ENCODE measurements at places on chromosomes 6 and 20.

- DNase-seq: no peak
Measured at GRCh38 chr6:121934451-121934850, 465.0 kb upstream of the HSF2 start.

GRCh38 chr6:151437401-151437800, 14.5 kb downstream of the RMND1 start:
- DNase-seq: no peak

DNA sequence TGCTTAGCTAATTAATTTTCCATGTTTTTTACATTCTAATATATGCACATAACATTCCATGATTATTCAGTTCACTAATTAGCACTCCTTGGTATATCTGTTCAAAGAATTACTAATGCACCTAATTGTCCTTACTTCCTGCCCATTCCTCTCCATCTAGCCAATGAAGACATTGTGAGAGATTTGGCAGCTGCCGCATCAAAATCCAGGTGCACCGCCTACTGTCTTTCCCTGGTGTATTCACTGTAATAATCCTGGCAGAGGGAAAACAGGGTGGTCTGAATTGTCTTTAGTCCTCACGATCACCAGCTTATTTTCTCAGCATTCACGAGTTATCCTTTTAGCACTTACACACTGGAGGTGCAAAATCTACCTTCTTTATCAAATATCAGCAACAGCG, 61.0 kb upstream of the SCGN start:
- DNase-seq: no peak

GRCh38 chr6:11439017-11439420, 98.5 kb upstream of the TMEM170B start:
- no peak for DNase-seq

DNA sequence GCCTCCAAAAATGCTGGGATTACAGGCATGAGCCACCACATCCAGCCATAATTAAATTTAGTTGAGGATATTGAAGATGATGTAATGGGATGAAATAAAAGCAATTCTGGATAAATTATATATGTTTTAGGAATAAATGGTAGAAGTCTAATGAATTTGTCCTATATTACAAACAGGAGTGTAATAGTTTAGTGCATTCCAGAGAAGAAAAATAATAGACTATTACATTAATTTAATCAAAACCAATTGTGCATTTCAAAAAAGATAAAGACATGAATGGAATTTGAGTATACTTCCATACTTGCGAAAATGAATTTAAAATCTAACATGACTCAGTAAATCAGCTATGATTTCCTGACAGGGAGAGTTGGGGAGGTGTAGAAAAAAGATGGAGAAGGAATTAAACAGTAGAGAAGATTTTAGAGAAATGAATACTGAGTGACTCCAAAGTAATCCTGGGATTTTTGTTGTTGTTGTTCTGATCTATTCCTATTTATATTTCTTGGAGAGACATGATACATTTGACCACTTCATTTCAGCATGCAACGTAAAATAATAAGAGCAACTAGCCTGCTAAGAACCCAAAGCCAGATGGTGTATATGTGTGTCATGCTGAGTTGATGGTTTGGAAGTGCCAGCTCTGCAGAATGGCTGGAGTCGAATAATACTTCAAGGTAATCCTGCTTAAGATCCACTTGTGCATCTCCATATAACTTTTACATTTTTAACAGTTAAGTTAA, 67.4 kb downstream of the AIG1 start:
- no peak for DNase-seq

DNA sequence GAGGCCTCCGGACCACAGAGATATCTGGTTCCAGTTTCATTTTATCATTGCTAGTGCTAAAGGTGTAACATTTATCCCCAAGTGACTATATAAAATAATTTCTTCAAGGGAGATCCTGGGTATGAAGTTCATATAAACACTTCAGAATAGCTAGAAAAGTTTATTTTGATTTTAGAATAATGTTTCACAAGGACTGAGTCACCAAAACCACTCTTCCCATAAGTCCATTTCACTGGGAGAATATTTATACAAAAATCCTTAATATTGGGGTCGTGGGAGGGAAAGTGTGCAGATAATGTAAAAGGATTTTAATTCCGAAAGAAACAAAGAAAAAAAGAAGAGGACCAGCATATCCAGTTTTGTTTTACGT, 128.1 kb downstream of the ISM1 start:
- no peak for DNase-seq

GRCh38 chr20:63497946-63498935, 642 bp downstream of the EEF1A2 start:
- DNase-seq: peak; percentile 55

DNA sequence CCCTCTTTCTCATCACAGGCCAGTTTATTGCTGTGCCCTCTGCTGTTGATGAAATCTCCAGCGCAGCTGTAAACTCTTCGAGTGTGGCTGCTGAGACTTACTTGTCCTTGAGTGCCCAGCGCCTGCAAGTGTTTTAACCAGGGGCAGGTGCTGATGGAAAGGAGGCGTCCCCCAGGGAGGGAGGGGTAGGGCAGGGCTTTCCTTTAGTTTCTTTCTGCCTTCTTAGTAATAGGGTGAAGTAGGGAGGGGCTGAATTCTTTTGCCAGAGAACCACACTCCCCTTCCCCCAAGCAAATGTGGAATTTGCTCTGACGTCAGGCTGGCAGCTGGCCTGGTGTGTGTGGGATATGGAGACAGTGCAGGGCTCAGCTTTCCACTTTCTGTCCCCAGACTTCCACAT, 61.2 kb downstream of the IGF2R start:
- peak; percentile 78 for DNase-seq

DNA sequence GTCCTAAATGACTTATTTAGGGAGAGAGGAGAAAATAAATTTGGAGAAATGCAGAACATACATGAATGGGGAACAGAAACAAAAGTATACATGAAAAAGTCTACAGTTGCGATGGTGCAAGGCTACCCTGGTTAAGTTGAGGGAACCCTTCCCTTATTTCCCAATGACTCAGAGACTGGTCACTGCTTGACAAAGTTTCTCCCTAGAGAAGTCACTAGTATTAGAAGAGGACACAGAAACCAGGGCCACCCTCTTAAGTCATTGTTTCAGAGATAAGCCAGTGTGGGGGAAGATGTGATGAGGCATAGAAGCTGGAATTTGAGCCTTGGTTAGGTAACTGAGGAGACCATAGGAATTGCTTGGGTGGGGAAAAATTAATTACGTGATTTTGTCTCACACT, 24.4 kb upstream of the EDN1 start:
- DNase-seq: no peak

- no peak for DNase-seq
Measured at GRCh38 chr20:38843346-38843745, 37.8 kb downstream of the PPP1R16B start.

DNA sequence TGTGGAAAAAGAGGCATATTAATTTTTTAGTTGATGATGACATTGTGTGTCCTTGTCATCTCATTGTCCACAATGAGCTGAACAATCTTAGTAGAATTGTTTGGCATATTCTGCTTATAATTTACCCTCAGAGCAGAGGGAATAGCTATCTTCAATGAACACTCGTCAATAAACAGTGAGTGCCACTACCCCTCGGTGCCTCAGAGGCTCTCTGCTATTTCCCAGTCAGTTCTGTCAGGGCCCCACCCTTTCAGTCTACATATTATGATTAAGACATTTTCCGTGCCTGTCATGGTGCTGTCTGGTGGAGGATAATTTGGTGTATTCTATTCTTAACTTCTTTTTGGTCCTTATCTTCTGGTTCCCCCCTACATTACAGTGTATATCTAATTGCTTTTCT, 31.2 kb downstream of the NUS1 start:
- DNase-seq: no peak

DNA sequence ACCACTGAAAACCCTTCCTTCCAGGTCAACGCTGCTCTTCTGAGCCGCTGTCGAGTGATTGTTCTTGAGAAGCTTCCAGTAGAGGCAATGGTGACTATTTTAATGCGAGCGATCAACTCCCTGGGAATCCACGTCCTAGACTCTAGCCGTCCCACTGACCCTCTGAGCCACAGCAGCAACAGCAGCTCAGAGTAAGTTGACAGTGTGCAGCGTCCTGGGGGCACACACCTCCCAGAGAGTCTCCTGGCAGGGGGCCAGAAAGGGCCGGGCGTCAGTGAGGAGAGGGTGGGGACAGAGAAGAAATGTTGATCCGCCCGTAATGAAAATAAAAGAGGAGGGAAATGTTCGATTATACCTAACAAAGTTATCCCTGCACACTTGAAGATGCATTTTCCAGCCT, 5.0 kb downstream of the WRNIP1 start:
- no peak for DNase-seq

DNA sequence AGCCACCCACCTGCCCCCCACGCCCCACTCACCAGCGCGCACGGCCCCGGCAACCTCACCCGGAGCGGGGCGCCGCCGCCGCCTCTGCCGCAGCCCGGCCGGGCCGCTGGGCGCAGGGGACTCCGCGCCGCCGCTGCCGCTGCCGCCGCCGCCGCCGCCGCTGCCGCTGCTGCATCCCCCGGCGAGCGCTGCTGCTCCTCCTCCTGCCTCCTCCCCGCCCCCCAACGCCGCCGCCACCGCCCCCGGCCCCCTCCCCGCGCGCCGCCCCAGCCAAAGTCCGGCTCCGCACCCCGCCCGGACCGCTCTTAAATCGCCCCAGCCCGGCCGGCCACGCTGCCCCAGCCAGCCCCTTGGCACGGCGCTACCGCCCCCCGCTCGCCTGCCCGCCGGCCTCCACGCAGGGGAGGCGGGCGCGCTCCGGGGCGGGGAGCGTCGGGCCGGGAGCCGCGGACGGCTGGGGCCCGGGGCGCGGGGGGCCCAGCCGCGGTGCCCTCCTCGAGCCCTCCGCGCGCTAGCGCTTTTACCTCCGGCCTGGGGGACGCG, at the start of gene SULF2:
Gene SULF2, minus strand, starts transcription at position 171 of the 543 bp plus-strand sequence. CDS start 28,118 bp downstream, outside the sequence.
- no peak for DNase-seq

DNA sequence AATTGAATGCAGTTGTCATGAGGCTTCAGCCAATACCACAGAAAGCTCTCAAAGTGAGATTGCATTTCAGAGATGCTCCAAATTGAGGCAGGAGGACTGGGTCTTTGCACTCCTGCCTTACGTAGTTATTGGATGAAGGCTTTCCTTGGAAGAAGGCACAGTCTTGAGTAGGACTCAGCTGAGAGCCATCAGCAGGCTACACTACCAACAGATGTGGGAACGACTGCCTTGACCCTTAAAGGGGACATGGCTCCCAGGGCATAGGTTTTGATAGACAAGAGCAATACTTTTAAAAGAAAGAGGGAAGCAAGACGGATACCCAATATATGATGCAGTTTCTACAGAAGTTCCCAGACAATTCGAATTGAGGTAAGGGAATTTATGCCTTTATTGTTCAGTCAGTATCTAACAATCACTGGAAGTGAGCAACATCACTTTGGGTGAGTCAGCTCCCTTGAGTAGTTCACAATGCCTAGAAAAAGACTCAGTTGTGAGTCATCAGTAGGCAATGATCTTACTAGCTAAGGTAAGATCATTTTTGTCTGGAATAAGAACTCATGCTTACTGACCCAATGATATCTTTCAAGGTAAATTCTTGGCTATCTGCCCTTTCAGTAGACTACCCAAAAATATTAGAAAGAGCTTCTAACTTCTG, 390.8 kb downstream of the GJA1 start:
- DNase-seq: peak; percentile 12

- DNase-seq: no peak
Measured at GRCh38 chr6:137852346-137852745, 14.7 kb upstream of the TNFAIP3 start.

DNA sequence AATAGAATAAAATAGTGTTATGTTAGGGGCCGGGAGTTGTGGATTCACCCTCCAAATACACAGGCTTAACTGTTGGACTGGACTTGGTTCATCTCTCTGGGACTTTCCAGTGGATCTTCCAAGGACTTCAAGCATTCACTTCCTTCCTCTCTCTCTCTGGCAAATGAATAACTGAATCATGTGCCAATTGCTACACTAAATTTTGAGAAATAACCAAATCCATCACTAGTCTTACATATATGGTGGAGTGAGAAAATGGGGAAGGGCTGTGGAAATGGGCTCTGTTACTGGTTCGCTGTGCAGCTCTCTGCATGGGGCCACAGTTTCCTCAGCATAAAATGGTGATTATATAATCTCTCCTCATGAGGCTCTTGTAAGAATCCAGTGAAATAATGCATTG, 6.8 kb upstream of the KIAA1755 start:
- DNase-seq: no peak

DNA sequence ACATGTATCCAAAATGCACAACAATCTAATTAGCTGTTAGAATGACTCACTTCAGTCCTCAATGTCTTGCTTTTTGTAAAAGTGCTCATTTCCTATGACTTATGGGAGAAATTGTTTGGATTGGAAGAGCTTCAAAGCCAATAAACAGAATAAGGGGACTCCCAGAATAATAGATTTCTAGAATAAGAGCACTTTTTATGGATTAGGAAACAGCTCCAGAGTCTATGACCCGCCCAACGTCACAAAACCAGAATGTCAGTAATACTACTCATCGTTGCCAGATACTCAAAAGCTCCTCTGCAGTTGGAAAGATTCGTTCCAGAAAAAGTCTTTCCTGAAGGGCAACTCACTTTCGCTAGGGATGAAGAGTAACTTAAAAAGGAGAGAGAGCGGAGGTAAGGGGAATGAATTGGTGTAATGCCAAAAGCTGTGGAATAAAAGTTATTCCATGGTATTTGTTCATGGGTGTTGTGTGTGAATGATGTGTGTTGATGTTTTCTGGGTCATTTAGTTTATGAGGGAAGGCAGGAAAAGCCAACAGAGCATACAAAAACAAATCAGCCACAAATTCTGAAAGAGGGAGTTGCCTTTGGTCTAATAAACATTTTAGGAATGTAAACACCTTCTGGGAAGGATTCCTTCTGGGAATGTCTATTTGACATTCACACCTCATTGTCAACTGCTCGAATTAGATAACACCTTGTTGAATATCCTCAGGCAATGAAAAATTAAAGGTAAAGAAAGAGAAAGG, 64.6 kb downstream of the SYNE1 start:
- no peak for DNase-seq

DNA sequence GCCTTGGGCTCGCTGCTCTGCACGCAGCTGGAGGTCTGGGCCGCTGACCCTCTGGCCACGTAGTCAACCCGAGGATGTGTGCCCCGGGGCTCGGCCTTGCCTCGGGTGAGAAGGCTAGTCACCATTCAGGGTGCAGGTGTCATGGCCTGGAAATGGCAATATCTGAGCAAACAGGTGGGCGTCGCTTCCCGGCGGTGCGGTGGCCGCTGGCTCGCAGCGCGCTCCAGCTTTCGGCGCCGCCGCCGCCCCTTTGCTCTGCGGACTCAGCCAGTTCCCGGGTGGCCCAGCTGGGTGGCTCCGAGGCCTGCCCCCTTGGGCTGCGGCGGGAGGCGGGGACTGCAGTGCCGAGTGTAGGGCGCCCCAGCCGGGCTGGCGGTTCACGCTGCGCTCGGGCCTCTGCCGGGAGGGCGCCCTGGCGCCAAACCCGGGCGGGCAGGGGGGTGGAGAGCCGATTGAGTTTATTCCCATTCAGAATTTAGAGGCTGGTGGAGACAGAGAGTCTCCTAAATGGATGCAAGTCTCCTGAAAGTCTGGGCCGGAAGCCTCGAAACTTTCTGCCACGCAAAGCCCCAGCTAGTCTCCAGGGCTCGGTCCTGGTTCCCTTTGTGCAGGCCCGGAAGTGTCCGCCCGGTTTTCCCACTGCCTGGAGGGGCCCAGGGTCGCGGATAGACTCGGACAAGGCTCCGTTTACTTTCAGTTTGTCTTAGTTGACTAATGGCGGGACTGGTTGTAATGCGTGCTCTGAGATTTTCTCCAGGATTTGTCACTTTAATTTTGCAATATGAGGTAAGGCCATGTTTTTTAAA, 11.3 kb upstream of the TFAP2A start:
- no peak for DNase-seq

- no peak for DNase-seq
Measured at GRCh38 chr6:135251498-135252441, 70.7 kb downstream of the MYB start.

GRCh38 chr6:43200541-43200940, 18.5 kb downstream of the CUL9 start:
- no peak for DNase-seq

Data from NCI-H460 (cell line).